Effector memory CD4-positive, alpha-beta T cell (primary cell): ENCODE measurements at places on chromosomes 11 and 22.

GRCh38 chr11:128616161-128616560, 28.8 kb upstream of the ETS1 start:
- DNase-seq: no peak
- H3K27ac ChIP-seq: no peak overlapping the region
- H3K4me3 ChIP-seq: no peak overlapping the region

DNA sequence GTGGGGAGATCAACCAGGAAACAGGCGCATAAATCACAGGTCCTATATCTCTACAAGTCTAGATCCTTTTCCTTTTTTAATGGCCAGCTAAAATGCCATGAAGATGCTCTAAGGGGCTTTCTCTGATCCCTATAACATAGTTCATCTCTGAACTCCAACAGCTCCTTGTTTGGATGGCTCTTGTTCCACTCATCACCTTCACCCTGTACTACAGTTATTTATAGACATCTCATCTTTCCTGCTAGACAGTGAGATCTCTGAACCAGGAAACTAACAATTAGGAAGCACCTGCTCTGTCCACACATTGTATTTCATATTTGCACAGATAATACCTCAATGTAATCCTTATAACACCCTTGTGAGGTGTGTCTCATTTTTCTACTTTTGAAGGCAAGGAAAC, 31.6 kb downstream of the KCNA4 start:
- H3K4me3 ChIP-seq: no peak overlapping the region
- H3K27ac ChIP-seq: no peak overlapping the region
- no peaks in the 10 kb centered on the region for H3K27me3 ChIP-seq

GRCh38 chr11:123576501-123576900, 77.9 kb downstream of the SCN3B start:
- no peak for DNase-seq
- H3K4me1 ChIP-seq: no peaks in the 10 kb centered on the region
- H3K36me3 ChIP-seq: no peaks in the 10 kb centered on the region
- H3K4me3 ChIP-seq: no peak overlapping the region

GRCh38 chr11:72229336-72229924, 4.9 kb downstream of the INPPL1 start:
- peaks cover 11% of the 10 kb centered on the region for H3K4me1 ChIP-seq
- no peaks in the 10 kb centered on the region for H3K27me3 ChIP-seq
- H3K4me3 ChIP-seq: no peak overlapping the region
- no peak overlapping the region for H3K27ac ChIP-seq
- DNase-seq: no peak

DNA sequence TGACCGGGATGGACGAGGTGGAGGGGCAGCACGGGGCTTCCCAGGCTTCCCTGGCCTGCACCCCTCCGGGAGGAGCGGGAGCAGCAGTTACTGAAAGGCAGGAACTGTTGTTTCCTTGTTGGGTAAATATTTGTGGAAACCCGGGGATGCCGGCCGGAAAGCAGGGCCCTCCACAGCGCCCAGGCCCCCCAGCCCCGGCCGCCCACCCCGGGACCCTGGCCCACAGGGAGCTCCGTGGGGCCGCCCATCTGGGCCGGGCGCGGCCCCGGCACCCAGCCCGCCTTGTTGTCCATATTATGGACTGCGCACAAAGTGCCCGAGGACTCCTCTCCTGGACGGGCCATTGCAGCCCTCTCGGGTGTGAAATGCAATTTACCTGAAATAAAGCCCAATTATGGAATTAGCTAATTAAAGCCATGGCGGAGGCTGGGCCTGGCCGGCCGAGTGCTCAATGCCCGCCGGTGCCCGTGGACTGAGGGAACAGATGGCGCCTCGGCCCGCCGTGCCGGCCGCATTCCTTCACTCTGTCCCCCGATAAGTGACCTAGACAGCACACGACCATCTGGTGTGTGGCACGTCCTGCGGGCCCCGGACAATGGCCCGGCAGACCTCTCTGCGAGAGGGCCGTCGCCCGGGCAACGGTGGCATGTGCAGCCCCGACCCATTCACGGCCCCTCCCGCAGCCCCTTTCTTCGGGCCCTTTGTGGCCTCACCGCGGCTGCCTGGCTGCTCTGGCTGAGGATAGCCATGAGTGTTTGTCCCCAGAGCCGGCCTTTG, 35.4 kb downstream of the CDKN1C start:
- H3K4me1 ChIP-seq: no peaks in the 10 kb centered on the region
- no peaks in the 10 kb centered on the region for H3K36me3 ChIP-seq
- DNase-seq: no peak

DNA sequence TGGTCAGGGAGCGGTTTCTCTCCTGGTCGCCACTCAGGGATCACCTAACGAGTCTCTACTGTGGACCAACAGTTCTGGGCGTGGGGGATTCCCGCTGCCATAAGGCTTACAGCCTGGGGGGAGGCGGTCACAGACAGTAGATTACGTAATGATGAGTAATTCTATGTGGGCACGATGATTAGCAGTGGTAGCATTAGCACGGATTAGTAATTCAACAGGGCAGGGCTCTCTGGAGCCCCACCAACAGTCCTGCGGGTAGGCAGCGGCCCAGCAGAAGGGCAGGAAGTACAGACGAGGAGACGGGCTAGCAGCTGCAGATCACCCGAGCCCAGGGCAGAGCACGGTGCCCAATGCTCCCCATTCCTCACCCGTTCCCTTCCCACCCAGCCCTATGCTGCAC, 3.6 kb downstream of the SHISAL1 start:
- no peaks in the 10 kb centered on the region for H3K27me3 ChIP-seq
- no peaks in the 10 kb centered on the region for H3K4me1 ChIP-seq
- no peak overlapping the region for H3K4me3 ChIP-seq
- no peak for DNase-seq
- H3K36me3 ChIP-seq: no peaks in the 10 kb centered on the region

- peak overlapping the region; percentile 48 for H3K4me3 ChIP-seq
- H3K27me3 ChIP-seq: no peaks in the 10 kb centered on the region
- peak overlapping the region; percentile 90 for H3K27ac ChIP-seq
- H3K4me1 ChIP-seq: peaks cover 46% of the 10 kb centered on the region
- H3K36me3 ChIP-seq: no peaks in the 10 kb centered on the region
- DNase-seq: peak; percentile 93
These were observed 26.4 kb downstream of the TXN2 start for GRCh38 chr22:36454916-36455570.

- H3K27me3 ChIP-seq: no peaks in the 10 kb centered on the region
- H3K36me3 ChIP-seq: no peaks in the 10 kb centered on the region
- no peak overlapping the region for H3K27ac ChIP-seq
These were observed 272.9 kb downstream of the ST3GAL4 start for GRCh38 chr11:126628450-126628789.

GRCh38 chr22:45223304-45224117, 17.2 kb downstream of the KIAA0930 start:
- no peaks in the 10 kb centered on the region for H3K27me3 ChIP-seq
- no peaks in the 10 kb centered on the region for H3K4me1 ChIP-seq
- no peak overlapping the region for H3K4me3 ChIP-seq
- DNase-seq: no peak

- no peaks in the 10 kb centered on the region for H3K27me3 ChIP-seq
- no peaks in the 10 kb centered on the region for H3K36me3 ChIP-seq
- H3K27ac ChIP-seq: no peak overlapping the region
- DNase-seq: no peak
These were observed 62.8 kb downstream of the DEUP1 start for GRCh38 chr11:93393386-93393785.

DNA sequence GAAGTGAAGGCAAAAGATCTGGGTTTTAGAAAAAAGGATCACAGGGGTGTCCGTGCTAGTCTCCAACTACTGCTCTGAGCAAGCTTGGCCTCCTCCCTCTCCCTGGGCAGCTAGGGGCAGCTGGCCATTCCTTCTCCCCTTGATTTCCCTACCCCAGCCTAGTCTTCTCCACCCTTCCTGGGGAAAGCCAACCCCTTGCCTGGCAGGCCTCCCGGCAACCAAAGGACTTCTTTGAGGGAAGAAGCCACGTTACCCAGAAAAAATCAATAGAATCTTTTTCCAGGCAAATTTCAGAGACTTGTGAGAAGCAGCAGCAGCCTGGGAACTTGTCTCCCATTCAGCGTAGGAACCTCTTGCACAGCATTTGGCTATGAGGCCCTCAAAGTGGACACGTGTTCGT, 91.5 kb downstream of the MIAT start:
- no peaks in the 10 kb centered on the region for H3K27me3 ChIP-seq
- no peak overlapping the region for H3K27ac ChIP-seq

GRCh38 chr11:12802418-12803085, 128.3 kb downstream of the TEAD1 start:
- no peak overlapping the region for H3K27ac ChIP-seq
- no peak overlapping the region for H3K4me3 ChIP-seq
- no peaks in the 10 kb centered on the region for H3K27me3 ChIP-seq
- H3K36me3 ChIP-seq: no peaks in the 10 kb centered on the region

GRCh38 chr22:49197505-49197904, 630.2 kb downstream of the BRD1 start:
- no peaks in the 10 kb centered on the region for H3K27me3 ChIP-seq
- DNase-seq: no peak
- no peak overlapping the region for H3K4me3 ChIP-seq
- H3K36me3 ChIP-seq: no peaks in the 10 kb centered on the region

DNA sequence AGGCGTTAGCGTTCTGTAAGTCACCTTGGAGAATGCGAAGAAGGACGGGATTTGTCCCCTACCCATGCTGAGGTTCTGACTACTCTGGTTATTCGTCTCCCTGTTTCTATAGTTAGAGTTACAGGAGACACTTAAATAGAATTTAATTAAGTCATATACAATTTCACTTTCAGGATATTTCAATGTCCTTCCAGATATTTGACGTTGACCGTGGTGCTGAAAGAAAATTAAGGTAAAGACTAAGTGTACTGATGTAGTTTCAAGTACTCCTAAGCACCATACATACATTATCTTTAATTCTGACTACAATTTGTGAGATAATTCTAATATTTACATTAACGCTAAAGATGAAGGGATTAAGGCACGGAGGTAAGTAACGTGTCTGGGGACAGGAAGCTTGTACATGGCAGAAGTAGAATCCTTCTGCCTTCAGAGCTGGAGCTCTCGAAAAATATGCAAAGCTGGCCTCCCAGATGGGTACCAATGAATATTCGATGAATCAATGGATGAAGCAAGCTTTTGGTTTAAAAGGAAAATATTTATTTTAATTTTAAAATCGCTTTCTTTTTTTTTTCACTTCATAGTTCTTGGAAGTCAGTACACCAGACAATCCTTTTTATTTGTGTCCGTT, 539 bp upstream of the SLC36A4 start:
- peaks cover 3% of the 10 kb centered on the region for H3K4me1 ChIP-seq
- peak overlapping the region; percentile 91 for H3K4me3 ChIP-seq
- H3K36me3 ChIP-seq: no peaks in the 10 kb centered on the region

DNA sequence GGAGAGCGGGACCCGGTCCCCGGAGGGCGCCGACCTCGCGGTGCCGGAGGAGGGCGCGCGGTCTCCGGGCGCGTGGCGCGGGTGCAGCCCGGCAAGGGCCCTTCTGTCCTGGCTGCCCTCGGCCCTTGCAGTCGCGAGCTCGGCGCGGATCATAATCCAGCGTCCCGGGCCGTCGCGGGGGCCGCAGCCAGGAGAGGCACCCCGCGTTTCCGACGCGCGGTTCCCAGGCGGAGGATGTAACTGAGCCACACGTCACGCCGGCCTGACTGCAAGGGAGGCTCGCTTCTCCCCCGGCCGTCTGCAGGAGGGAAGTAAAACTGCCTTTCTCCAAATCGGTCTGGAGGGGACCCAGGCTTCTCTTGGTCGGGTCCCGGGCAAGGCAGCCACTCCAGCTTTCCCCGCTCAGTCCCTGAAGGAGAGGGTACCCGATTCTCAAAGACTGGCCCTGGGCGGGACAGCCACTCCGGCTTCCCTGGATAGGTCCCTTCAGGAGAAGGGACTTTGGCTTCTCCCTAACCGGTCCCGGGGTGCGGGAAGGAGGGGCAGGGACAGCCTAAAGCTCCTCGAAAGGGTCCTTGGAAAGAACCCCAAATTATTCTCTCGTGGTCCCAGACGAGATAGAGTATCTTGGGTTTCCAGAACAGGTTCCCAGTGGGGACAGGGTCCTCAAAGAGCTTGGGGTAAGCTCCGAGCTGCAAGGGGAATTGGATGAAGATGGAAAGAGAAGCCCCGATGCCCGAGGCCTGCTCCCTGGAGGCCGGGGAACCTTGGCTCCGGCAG, 836 bp downstream of the SPON1 start:
- no peak overlapping the region for H3K27ac ChIP-seq
- no peak for DNase-seq
- peaks cover 13% of the 10 kb centered on the region for H3K27me3 ChIP-seq
- H3K4me3 ChIP-seq: peak overlapping the region; percentile 40
- no peaks in the 10 kb centered on the region for H3K36me3 ChIP-seq
- H3K4me1 ChIP-seq: peaks cover 20% of the 10 kb centered on the region

DNA sequence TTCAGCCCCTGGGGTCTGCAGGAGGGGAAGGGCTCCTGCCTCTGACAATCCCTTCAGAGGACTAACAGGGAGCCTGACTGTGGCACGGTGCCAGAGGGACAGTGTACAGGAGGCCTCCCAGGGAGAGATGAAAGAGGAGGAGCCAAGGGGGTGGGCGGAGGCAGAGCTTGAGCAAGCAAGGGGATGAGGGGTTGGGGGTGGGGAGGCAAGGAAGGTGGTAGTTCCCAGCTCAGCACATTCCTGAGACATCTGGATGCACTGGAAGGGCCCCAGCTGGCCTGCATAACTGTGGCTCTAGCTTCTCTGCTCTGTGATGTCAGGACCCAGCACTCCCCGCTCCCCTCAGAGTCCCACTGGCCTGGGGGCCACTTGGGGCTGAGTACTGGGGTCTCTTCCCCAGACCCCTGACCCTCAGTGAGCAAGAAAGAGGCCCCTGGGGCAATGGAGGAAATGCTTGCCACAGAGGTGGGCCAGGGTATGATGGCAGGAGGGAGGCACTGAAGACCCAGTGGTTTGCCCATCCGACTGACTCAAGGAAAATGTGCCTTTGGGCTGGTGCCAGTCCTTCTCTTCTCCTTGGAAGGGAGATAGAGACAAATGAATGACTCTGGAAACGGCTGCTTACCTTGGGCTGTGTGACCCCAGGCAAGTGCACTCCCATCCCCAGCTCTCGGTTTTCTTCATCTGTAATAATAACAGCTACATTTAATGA, 13.3 kb downstream of the CREB3L1 start:
- DNase-seq: no peak
- H3K4me3 ChIP-seq: no peak overlapping the region
- peaks cover 6% of the 10 kb centered on the region for H3K4me1 ChIP-seq
- no peaks in the 10 kb centered on the region for H3K27me3 ChIP-seq
- H3K36me3 ChIP-seq: no peaks in the 10 kb centered on the region

DNA sequence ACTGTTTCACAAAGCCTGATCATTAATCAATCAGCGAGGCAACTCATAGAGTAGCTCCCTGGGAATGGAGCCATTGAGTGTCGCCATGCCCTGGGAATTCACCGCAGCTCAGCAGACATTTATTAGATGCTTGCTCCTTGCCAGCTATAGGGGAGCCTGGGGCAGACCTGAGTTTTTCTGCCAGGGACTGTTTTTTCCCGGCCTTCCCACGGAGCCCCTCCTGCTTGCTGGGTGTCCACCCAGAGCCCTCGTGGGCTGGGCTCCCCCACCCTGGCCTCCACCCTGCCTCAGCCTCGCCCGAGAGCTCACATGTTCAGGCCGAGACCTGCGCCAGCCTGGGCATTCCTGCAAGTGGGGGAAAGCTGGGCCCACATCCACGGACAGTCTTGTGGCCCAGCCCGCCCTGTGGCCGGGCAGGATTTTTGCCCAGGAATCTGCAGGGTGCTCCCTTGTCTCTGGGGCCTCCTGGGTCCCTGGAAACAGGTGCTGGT, 64.9 kb downstream of the SMIM38 start:
- no peaks in the 10 kb centered on the region for H3K36me3 ChIP-seq
- H3K27ac ChIP-seq: no peak overlapping the region
- no peak overlapping the region for H3K4me3 ChIP-seq
- no peaks in the 10 kb centered on the region for H3K27me3 ChIP-seq
